ENCODE measurements at places on chromosomes 7 and 10. TPM values are rescaled to one million over a fixed set of nuclear protein-coding genes. Genes with fewer than 3 reads are reported as not detected.

- no peaks in the 10 kb centered on the region for H3K27me3 ChIP-seq
- no peaks in the 10 kb centered on the region for H3K36me3 ChIP-seq
- no peak overlapping the region for H3K27ac ChIP-seq
- H3K4me3 ChIP-seq, result no peak overlapping the region
- DNase-seq, result no peak
- no peaks in the 10 kb centered on the region for H3K4me1 ChIP-seq
Measured at GRCh38 chr10:15401382-15401781, 30.3 kb upstream of the FAM171A1 start.

The NRF1 gene
- total RNA-seq, result 11.9 TPM

The JAKMIP3 gene
- total RNA-seq, result 0.33 TPM

The IMMP2L gene
- total RNA-seq, result 17.4 TPM

The SLC26A5 gene
- not detected for total RNA-seq
